ENCODE measurements at places on chromosomes 2 and 18. TPM values are rescaled to one million over a fixed set of nuclear protein-coding genes. Genes with fewer than 3 reads are reported as not detected.

Gene TUBB8B
- total RNA-seq: not detected

Gene HOXD1
- not detected for total RNA-seq

Gene D2HGDH
- 10.3 TPM for total RNA-seq

Gene DAW1
- total RNA-seq: 6.5 TPM

Gene FBXO11
- total RNA-seq: 17.5 TPM

Gene POTEE
- total RNA-seq: not detected

Gene UGT1A10
- total RNA-seq: not detected

Gene TFPI
- total RNA-seq: 140 TPM

Gene IL1B
- 0.45 TPM for total RNA-seq

Gene TDRD15
- total RNA-seq: not detected

Gene MPPE1
- 13.1 TPM for total RNA-seq

Gene CCDC68
- total RNA-seq: 3.7 TPM

Gene COL3A1
- 652 TPM for total RNA-seq

Gene ASB18
- total RNA-seq: not detected

Gene ABCG5
- not detected for total RNA-seq

Gene SRD5A2
- not detected for total RNA-seq
